ENCODE measurements at places on chromosomes 2 and 18.

DNA sequence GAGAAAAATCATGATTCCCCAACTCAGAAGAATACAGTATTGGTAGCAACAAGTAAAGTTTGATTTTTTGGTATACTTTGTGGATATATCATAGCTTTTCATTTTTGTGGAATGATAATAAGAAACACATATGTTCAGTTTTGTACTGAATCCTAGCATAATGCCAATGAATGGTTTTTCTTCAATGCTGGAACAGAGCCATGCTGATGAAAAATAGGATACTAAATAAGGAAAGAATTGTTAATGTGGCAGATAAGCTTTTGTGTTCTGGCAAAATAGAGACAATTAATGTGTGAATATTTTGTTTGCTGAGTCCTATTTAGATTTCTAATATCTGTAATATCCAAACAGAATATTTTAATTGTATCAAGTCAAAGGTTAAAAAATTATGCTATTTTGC, 21.9 kb downstream of the CD28 start:
- DNase-seq, result no peak

DNA sequence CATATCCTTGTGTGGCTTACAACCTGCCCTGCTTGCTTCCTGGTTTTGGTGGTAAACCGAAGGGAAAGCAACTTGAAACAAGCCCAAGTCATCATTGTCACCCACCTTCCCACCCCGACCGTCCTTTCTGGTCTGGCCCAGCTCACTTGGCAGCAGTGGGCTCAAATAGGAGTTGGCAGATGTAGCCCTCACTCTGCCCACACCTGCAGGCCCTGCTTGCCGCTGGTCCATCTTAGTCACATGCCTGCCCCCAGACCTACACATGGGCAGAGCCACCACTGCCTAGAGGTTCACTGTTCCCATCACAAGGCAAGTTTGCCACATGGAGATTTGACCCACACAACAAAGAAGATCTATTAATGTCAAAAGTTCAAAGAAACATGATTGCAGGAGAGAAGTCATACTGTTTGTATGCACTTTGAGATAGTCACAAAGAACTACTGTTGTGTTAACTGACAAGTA, 9.3 kb downstream of the EIPR1 start:
- DNase-seq, result no peak

DNA sequence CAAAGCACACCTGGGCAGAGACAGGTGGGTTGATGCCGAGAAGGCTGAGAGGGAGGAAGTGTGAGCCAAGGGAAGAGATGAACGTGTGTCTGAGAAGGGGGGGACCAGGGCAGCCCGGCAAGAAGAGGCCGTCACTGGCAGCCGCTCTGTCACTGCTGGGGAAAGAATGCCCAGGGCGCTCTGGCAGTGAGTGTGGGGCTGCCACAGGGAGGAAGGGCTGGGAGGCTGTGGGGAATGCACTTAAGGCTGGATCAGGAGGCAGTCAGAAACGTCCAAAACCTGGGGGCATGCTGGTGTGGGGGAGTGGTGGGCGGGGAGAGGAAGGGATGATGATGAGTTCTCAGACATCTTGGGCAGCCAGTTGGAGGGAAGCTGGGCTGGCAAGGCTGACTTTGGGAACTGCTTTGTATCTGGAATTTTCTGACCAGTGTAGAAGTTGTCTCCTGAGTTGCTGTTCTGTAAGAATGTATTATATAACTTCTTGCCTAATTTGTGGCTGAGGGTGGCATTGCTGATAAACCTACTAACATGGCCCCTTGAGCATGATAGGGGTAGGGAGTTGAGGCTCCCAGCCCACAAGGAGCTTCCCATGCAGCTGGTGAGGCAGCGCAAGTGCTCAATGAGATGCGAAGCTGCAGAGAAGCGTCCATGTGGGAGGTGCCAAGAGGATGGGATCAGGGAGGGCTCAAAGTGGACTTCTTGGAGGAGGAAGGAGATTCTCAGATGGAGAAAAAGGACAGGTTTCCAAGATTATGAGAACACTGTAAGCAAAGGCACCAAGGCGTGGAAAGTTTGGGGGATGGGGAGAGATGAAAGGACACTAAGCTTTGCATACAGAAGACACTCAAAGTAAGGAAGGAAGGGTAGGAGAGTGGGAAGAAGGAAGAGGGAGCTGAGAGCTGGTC, 185.1 kb upstream of the HAAO start:
- no peak for DNase-seq

DNA sequence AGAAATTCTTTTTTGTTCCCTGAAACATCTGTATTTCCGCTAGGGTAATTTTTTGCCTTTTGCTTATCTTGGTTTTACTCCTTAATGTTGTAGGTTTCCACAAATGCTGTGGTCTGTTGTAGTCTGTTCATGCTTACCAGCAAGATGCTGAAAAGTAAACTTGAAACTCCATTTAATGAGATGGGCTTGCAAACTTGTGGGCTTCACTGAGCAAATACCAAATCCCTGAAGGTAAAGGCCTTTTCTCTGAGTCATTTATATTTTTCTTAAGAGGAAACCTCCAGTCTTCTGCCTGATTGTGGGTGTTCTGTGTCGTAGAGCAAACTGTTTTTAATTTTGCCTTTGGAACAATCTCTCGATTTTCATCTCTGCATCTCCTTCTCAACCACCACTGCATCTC, 9.3 kb downstream of the SP140 start:
- DNase-seq, result no peak

GRCh38 chr18:63224630-63225029, 94.9 kb downstream of the BCL2 start:
- DNase-seq, result no peak

DNA sequence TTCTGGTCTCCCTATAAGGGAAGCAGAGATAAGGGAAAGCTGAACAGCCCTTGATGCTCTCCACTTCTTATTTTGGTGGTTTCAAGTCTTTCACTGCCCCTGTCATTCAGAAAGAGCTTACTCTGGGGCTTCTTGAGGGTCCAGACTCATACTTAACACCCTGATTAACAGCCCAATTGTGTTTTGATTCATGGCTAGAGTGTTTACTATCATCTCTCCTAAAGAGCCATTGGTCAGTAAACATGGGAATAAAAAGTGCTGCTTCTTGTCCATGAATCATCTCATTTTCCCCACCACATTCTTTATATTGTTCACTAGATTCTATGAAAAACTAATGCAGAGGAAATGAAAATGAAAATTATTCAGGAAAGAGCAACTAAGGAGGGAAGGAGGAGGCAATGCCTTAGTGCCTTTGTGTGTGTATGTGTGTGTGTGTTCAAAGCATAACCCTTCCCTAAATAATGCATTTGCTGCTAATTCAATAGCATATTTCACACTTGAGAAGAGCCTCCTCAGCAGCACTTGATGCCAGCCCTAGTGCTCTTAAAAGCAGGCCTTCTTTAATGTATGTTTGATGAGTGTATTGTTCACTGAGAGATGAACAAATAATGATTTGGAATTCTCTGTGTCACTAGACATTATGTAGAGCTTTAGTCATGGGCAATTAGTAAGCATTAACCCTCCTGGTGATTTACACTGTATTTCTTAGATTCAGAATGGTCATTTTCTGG, 63.5 kb downstream of the DCC start:
- no peak for DNase-seq

DNA sequence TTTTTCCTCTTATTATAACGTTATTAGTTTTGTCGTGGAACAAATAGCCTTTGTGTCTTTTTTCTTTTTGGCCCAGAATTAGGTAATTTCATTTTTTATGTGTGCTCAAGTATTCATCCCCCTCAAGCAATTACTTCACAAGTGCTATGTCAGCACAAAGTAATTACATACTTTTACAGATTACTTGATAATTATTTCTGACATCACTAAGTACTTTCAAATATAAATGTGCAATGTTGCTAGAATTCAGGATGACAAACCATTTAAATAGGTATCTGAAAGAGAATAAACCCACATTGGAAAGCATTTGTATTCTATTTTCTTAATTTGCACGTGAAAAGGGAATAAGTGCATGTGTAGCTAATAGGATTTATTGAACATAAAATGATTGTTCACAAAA, 238.2 kb downstream of the CDH7 start:
- DNase-seq, result no peak

DNA sequence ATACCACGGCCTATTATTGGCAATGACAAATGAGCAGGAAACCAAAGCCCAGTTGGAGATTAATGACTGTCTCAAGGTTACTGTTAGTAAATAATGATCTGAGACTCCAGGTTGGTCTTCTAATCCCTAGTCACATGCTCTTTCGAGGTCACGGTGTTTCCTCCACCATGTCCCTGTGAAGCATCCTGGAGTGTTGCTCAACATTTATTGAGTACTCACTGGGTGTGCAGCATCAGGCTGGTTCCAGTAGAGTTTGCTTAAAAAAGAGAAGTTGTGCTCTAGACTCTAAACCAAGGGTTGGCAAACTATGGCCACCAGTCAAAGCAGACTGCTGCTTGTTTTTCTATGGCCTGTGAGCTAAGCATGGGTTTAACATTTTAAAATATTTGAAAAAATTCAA, 263.8 kb upstream of the ATP5MC3 start:
- no peak for DNase-seq

DNA sequence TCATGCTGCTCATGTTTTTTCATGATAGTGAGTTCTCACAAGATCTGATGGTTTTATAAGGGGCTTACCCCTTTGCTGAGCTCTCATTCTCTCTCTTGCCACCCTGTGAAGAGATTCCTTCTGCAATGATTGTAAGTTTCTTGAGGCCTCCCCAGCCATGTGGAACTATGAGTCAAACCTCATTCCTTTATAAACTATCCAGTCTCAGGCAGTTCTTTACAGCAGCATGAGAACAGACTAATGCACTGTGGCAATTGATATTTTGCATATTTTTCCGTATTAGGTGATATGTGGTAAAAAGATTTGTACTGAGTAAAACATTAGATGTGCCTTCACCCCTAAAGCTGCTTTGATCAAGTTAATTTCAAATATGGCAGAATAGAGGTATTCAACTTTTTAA, 48.8 kb downstream of the RAB27B start:
- DNase-seq, result no peak

DNA sequence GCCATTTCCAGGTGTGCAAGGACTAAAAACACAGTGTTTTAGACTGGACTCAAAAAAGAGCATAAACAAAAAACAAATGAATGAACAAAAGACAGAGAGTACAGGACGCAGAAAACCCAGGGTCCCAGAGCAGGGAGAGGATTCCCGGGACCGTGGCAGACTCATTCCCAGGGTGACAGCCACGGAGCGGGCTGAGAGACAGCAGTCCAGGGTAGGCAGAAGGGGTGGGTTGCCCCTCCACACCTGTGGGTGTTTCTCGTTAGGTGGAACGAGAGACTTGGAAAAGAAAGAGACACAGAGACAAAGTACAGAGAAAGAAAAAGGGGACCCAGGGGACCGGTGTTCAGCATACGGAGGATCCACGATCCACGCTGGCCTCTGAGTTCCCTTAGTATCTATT, 273.4 kb downstream of the EIPR1 start:
- no peak for DNase-seq

GRCh38 chr2:27353762-27354596, 2.6 kb downstream of the GTF3C2 start:
- DNase-seq, result peak; percentile 81

GRCh38 chr2:238796223-238796885, 51.5 kb upstream of the TWIST2 start:
- no peak for DNase-seq

DNA sequence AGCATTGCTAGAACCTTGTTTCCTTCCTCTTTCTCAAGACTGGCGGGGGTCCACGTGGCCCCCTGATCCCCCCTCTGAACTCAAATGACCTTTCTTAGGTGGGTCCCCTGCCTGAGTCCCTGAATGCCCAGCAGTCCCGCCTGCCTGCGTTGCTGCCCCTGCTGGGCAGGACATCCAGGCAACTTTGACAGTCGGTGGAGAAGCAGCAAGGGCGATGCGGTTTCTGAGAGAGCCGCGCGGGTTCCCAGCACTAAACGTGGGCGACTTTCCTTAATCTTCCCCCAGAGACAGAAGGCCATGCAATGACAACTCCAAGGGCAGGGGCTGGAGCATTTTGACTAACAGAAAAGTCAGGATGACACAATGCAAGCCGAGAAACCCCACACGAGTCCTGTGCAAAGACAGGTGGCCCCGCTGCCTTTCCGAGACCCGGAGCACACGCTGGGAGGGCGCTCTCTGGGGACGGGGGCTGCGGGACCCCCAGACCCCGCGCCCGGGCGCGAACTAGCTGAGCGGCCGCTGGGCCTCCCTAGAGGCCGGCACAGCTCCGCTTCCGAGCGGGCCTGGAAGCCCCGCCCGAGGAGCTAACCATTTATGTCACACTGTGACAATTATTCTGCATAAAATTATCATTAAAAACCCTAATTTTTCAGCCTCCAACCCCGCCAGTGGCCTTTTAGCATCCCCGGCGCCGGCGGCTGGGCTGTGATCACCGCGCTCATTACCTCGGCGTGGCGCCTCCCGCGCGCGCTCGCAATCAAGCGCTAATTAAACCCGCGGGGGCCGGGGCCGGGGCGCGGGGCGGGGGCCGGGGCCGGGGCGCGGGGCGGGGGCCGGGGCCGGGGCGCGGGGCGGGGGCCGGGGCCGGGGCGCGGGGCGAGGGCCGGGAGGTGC, 27.4 kb downstream of the ASB18 start:
- no peak for DNase-seq

DNA sequence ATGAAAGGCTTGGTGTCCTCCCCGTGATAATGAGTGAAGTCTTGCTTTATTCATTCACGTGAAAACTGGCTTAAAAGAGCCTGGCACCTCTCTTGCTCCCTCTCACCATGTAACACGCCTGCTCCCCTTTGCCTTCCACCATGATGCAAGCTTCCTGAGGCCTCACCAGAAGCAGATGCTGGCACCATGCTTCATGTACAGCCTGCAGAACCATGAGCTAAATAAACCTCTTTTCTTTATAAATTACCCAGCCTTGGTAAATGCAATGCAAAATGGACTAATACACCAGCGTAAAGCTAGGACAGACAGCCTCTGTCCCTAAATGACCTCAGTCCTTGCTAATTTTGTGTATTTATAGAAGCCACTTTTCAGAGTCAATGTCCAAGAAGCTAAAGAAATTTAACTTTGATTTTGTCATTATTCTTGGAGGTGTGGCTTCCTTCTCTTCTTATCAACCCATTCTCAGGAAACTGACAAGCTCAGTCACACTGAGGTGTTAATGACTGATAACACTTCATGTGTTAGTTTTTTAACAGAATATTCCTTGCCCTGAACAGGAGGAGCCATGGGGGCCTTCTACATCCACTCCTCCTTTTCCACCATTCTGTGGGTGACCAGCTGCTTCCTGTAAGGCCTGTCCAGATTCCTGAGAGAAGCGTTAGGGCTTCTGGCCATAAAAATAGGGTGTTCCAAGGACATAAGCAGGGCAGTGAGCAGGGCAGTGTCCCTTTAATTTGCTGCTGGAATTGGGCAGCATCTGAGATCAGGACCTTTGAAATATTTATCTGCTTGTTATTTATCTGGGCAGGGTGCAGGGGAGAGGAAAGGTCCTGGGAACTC, 38.0 kb upstream of the EPAS1 start:
- DNase-seq, result no peak
